Activated T-cell treated with anti-CD3 and anti-CD28 coated beads, Interleukin-2, amount 50 U/mL, for 4 hours (primary cell): ENCODE measurements at places on chromosomes 11 and 22. TPM values are rescaled to one million over a fixed set of nuclear protein-coding genes. Genes with fewer than 3 reads are reported as not detected.

The OR1S2 gene
- not detected for total RNA-seq

GRCh38 chr11:33391893-33392251 lies 134.7 kb downstream of the HIPK3 start:
- DNase-seq, result no peak

- DNase-seq, result no peak
Observed at GRCh38 chr11:93507517-93507916, 35.7 kb downstream of the SMCO4 start.

- no peak for DNase-seq
Observed at GRCh38 chr11:67167719-67168118, 48.7 kb downstream of the KDM2A start.

DNA sequence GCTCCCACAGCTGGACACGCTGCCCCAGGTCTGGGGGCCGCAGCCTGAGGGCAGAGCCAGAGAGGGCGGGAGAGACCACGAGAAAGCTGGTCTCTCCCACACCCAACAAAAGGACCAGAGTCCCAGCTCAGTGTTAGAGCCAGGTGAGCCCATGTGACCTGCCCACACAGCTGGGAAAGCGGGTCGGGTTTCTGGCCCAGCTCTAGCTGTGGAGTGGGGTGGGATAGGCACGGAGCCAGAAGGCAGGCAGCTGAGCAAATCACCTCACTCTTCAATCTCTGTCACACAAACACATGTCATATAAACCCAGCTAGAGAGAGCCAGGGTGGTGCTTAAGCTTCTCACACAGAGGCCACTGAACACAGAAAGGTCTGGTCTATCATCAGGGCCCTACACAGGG lies 7.8 kb upstream of the EIF3D start:
- DNase-seq, result no peak

DNA sequence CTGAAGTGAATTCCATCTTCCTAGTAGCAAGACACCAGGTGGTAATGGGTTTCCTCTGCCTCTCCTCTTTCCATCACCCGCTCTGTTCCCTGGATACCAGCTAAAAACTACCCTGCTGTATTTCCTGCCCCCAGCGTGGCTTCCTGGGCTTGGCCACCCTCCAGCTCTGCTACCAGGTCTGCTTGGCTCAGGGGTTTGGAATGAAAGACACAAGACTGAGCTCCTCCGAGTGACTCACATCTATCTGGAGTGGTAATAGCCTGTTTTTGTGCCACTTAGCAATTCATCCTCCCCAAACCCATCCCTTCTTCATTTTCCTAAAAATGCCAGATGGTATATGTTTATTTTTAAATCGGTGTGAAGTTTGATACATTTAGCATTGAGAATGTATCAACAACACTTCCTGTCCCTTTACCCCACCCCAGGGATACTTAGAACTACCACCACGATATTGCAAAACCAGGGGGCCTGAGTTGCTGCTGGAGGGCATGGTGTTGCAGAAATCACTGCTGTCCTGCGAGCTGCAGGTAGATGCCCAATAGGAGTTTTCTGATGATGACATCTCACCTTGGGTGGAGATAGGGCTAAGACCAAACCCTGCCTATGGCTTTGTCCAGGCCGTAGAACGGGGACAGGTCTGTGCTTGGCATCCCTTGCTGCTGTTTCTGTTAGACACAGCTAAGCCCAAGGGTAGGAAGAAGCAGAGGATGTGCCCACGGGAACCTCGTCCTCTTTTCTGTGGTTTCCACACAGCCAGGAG lies 7.5 kb upstream of the MICAL3 start:
- DNase-seq, result no peak

- DNase-seq, result no peak
Observed at GRCh38 chr11:134266841-134267251, 9.3 kb upstream of the GLB1L3 start.

DNA sequence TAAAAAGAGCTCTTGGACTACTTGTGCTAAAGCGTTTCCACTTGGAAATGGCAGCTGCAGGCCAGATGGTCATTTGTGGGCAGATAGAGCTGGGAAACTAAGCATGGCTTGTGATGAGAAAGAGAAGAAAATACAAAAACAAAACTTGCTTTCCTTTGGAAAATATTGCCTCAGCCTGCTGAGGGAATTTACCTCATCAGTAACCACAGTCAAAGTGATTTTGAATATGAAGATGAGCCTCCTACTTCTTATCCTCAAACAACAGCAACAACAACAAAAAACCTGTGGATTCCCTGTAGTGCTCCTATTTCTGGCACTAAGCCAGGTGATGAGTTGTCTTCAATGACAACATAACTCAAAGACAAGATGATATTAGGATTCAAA lies 62.7 kb upstream of the FIBIN start:
- no peak for DNase-seq

The ST14 gene
- 0.28 TPM for total RNA-seq

The SLC5A1 gene
- not detected for total RNA-seq

GRCh38 chr11:70490208-70490607 lies 91.9 kb downstream of the CTTN start:
- no peak for DNase-seq

The TSSK2 gene
- total RNA-seq, result not detected

DNA sequence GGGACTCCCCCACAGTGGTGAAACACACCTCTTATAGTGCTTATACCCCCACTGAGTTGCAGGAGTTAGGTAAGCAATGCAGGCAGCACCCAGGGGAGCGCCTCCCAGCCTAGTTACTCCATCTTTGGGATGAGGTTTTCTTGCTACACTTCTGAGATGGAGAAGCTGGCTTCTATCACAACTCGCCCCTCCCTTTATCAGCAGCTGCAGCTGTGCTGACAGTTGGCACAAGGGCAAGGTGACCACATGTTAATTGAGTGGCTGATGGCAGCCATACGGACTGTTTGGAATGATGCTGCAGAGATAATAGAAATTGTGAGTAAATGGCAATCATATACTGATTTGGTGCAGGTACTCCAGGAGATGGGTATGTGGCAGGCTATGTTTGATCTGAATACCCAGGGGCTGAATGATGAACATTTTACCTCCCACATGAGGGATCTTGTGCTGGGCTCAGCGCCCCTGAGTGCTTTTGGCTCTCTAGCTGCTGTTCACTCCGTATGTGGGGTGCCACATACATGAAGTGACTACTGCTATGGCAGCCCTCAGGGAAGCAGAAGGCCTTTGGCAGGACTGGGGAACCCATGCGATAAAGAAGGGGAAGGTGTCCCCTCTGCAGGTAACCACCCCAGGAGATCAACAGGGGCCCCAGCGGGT lies 29.2 kb upstream of the KCNA4 start:
- no peak for DNase-seq

- DNase-seq, result no peak
Observed at GRCh38 chr11:106998916-106999188, 19.4 kb downstream of the GUCY1A2 start.

- no peak for DNase-seq
Observed at GRCh38 chr11:124752471-124753102, 532 bp upstream of the VSIG2 start.

- DNase-seq, result no peak
Observed at GRCh38 chr11:34856251-34856650, 59.9 kb downstream of the APIP start.

DNA sequence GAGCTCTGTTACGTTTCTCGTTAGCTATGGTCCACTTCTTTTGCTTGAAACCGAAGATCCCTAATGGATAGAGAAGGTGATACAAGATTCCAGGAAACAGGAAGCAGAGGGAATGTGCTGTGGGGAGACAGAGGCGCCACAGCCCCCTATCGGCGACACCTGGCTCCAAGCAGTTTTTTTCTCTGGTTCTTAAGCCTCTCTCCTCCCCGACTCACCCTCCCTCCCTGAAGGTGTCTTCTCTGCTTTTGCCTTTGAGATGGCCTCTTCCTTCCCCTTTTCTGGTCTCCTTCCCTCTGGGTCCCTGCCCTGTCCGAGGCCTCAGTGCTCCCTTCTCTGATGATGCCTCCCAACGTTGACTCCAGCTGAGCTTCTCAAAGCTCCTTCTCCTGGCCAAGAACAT lies 14.2 kb upstream of the APOBEC3A start:
- no peak for DNase-seq

DNA sequence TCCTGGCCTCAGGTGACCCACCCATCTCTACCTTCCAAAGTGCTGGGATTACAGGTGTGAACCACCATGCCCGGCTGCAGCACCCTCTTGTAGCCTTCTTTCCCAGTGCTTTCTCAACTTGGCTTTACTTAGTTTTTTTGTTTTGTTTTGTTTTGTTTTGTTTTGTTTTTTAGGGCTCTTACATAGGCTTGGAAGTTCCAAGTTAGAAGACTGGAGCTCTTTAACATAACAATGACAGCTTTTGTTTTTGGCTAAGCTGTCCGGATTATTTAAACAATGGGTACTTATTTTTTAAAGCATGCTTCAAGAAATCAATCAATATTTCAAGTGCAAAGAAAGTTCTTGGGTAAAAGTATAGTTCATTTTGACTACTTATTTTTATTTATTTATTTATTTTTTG lies 25.9 kb downstream of the KMT2A start:
- no peak for DNase-seq

DNA sequence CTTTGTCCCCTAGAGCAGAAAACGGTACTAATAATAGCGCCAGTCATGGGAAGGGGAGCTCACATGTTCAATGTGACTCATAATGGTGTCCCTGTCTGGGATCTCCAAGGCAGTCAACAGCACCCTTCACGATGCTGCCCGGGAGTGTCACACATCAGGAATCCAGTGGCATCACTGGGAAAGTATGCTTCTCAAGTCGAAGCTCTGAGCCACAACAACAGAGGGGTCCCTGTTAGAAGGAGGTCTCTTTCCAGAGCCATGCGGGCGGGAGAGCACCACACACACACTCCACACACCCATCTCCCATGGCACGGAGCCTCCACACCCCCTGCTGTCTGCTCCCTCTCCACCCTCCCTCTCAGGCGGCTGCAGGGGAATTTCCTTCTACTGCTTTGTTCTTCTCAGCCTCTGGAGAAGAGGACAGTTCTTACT lies 119.7 kb downstream of the ETS1 start:
- DNase-seq, result no peak
